NCI-H187 treated with DMSO at 0.1 percent for 48 hours (cell line): ENCODE measurements at places on chromosomes 13 and 19.

GRCh38 chr19:18118420-18119012 is 20.9 kb downstream of the MAST3 start:
- no peak for DNase-seq

GRCh38 chr13:46170268-46170667 is 11.7 kb downstream of the LCP1 start:
- no peak for DNase-seq

GRCh38 chr19:18865973-18866799 is 29.8 kb downstream of the CERS1 start:
- no peak for DNase-seq

GRCh38 chr13:40114305-40114896 is 458.9 kb downstream of the COG6 start:
- DNase-seq = no peak
